Stimulated activated CD4-positive, alpha-beta T cell treated with anti-CD3 and anti-CD28 coated beads, Interleukin-15, amount 100 ng/mL, for 1 hour (primary cell): ENCODE measurements at places on chromosomes 5 and 9.
A peak's percentile ranks its signal among the peaks of the same experiment; 100 is the strongest.

- no peak for DNase-seq
These were observed 46.9 kb upstream of the RGS7BP start for GRCh38 chr5:64458948-64459347.

DNA sequence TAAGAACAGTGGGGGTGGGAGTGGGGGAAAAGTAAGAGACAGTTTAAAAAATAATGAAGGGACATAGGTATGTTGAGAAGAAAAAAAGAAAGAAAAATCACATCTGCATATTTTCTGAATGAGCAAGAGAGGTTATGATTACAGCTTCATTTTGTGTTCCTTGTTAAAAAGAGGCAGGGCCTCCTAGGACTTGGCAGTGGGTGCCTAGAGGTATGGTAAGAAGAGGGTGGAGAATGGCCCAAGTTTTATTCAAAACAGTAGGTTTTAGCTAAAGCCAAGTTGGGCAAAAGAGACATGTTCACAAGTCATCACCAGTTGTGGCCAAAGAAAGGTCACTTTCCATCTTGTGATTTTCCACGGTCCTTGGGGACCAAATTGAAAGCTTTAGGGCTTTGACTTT lies 643.4 kb downstream of the CCDC171 start:
- DNase-seq = no peak

DNA sequence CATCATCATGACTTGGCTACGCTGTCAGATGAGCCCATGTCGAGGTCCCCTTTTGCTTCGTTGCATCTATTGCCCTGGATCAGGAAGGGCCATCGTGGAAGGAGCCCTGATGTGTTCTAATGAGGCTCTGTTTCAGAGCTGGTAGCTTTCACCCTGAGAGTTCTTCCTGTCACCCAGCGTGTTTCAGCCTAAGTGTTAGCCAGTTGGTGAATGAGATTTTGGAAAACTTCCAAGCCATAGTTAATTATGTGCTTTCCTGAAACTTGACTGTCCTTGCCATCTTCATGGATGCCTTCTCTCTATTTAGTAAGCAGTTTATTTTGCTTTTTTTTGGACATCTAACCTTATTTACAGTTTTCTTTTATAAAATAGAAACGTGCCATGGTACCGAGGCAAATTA lies 1695.4 kb upstream of the WWC1 start:
- DNase-seq = no peak

DNA sequence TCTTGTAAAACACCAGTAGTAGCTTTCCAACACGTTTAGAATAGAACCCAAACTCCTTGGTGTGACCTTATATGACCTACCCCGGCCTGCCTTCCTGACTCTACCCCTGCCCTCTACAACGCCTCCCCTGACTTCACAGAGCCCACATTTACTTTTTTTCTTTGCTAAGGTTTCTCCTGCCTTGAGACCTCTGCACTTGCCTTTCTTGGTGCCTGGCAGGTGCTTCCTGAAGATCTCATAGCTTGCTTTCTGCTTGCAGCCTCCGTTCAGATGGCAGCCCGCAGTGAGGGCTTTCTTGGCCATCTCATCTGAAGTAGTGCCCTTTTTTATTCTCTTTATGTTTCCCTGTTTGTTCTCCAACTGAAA lies 24.3 kb downstream of the NUP214 start:
- DNase-seq = no peak

DNA sequence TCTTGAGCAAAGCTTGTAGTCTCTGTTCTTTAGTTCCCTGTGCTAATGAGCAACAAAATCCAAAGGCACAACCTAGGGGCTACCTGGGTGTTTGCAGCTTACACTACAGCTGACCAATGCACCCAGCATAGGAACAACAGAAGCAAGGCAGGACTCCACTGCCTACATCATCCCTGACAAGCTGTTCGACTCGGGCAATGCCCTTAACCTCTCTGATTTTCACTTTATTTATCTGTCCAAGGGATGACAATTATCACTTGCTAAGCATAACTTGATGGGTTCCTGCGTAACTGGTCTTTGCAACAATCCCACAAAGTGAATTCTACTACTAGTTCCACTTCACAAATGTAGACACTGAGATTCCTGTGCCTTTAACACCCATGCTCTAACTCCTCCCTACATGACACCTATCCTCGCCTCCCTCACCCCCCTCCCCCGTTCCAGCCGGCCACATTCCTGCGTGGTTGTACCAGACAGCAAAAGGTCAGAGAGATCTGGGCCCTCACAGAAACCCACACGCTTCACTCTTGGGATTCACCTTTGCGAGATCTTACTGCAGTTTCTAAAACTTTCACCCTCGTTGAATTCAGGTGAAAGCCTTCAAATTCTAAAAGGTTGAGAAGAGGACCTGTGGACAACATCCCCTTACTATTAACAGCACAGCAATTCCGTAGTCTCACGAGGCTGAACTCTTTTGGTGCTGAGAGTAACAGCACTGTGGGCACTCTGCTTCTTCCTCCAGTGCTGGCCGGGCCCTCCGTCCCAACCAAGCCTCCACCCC lies 995 bp downstream of the IPPK start:
- DNase-seq = no peak

GRCh38 chr5:56569566-56569965 lies 245.8 kb upstream of the MAP3K1 start:
- no peak for DNase-seq

GRCh38 chr5:41903382-41903891 lies 707 bp upstream of the RIMOC1 start:
- no peak for DNase-seq

DNA sequence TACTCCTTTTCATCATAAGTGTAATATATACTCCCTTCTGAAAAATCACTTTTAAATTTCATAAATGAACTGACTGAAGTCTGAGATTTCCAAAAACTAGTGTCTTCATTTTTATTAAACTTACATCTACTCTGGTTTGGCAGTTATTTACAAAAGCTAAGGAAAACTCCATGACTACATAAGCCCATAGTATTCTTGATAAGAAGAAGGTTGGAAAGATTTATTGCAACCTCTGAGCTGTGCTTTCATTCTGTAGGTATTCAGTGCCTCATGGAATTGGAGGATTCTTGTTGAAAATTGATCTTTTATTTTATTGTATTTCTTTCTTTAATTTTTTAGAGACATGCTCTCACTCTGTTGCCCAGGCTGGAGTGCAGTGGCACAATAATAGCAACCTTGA lies 41.7 kb downstream of the GNAQ start:
- no peak for DNase-seq

- no peak for DNase-seq
These were observed 54.3 kb downstream of the ASS1 start for GRCh38 chr9:130498918-130499698.

GRCh38 chr5:89036704-89037489 lies 153.9 kb upstream of the MEF2C start:
- DNase-seq = no peak

DNA sequence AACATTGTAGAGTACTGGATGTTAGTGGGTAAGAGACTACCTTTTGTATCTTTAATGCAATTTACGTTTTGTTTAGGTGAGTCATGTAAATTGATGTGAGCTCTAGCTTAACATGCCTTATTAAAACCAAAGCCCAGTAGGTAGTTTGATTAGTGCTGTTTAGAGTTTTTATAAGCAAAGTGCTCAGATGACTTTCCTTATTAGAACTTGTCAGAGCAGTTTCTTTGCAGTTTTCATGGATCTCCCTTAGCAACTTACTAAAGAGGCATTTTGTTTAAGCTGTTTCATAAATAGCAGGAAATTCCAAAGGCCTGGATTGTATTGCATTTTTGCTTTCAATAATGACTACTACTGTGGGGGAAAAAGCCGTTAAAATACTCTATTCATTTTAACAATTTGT lies 14.5 kb downstream of the ZSWIM6 start:
- DNase-seq = no peak

DNA sequence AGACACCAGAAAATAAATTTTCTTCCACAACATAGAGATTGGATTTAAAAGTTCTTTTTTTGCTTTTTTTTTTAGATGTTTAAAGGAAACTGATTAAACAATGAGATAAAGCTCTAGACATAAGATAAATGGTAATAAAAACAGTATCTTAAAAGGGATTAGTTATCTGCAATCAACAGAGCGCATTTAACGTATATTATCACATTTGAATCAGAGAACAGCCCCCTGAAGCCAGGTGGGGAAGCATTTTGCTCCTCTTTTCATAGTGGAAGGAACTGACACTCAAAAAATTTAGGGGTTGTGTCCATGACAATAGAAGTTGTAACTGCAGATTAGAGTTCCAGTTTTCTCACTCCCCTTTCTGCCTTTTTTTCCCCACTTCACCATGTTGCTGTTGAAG lies 367.6 kb downstream of the SPATA31D1 start:
- no peak for DNase-seq

GRCh38 chr5:115480271-115480670 lies 64.3 kb downstream of the FEM1C start:
- DNase-seq = no peak

- no peak for DNase-seq
These were observed 1.5 kb downstream of the EGFL7 start for GRCh38 chr9:136664000-136664915.

- no peak for DNase-seq
These were observed 93.0 kb downstream of the PRDM6 start for GRCh38 chr5:123182072-123182471.

DNA sequence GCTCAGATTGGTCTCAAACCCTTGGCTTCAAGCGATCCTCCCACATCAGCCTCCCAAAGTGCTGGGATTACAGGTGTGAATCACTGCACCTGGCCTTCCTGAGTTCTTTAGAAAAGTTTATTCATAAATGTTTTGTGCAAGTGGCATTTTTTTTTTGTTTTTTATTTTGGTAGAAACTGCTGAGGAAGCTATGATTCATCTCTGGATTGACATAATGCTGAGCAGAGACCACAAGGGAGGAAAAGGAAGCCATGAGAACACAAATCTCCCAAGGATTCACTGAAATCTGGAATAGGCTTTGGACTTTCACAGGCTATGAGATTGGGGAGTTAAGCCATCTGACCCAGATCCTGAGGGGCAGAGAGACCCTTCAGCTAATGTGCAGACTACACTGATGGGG lies 3.4 kb upstream of the SLC46A2 start:
- DNase-seq = no peak

GRCh38 chr5:852431-853401 lies 1.9 kb upstream of the ZDHHC11 start:
- DNase-seq = no peak

GRCh38 chr9:105187781-105188180 lies 56.7 kb upstream of the SLC44A1 start:
- no peak for DNase-seq

GRCh38 chr9:123169926-123170325 lies 98.5 kb downstream of the STRBP start:
- DNase-seq = no peak

DNA sequence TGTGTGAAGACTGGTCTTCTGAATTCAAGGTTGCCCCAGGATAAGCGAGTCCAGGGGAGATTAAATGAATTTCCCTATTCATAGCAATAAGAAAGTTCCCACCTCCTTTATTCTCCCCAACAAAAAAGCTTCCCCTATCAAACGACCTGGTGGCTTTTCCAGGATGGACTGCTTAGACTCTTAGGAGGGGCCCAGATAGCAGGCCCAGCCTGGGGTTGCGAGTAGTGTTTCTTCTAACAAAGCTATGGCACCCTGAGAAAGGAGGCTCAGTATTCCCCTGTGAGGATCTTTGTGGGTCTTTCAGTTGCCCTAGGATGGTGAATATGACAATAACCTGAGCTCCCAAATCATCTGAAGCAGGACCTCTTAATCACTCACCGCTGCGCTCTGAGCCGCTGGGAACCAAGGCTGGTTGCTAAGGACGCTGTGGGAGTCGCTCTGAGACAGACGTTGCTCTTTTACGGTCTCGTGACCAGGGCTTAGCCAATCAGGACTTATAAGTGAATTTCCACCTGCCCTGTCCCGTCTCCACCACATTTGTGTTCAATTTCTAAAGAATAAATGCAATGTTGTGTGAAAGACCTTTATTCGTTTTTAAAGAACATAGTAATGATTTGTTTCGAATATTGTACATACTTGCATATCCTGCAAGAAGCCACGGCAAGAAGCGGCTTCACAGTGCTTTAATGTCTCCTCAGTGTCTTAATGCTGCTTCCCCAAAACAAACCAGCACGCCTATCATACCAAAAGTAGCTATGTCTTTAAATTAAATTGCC lies at the start of gene TMEM232:
Gene TMEM232, minus strand, starts transcription at position 423 of the 776 bp plus-strand sequence. CDS start 59,319 bp downstream, outside the sequence.
- peak; percentile 37 for DNase-seq

DNA sequence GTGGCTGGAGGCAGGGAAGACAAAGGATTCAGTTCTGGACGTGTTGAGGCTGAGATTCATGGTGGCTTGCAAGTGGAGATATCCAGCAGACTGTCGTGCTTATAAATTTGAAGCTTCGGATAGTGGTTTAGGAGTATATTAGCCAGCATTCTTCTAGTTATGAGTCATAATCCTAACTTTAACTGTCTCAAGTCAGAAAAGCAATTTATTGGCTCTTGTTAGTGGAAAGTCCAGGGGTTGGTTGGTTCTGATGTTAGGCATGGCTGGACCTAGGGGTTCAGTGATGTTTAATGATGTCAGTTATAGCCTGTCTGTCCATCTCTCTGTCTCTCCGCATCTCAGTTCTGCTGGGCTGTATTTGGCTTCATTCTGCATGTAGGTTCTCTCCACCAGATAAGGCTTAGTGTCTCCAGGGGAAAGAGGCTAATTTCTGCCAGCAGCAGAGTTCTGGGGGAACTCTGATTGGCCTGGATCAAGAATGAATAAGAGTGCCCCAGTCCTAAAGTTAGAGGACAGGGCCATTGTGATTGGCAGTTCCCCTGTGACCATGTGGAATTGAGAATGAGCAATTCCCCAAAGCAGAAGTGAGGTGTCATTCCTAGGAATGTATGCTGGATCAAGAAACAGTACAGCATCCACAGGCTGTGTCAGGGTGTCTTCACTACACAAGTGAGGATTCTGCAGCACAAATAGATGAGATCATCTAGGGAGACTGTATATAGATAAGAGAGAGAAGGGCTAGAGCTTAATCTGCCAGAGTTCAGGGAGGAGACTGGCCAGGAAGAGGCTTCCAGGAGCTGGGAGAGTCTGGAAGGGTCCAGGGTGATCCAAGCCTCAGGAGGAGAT lies 72.9 kb upstream of the SHB start:
- no peak for DNase-seq

- no peak for DNase-seq
These were observed 372.1 kb downstream of the NTRK2 start for GRCh38 chr9:85041466-85042137.

- no peak for DNase-seq
These were observed 121.7 kb downstream of the ANKRD18B start for GRCh38 chr9:33645706-33646105.

GRCh38 chr5:59845730-59846129 lies 47.8 kb downstream of the PDE4D start:
- DNase-seq = no peak

- DNase-seq = no peak
These were observed 3.7 kb downstream of the NR4A3 start for GRCh38 chr9:99825172-99826046.

GRCh38 chr5:139451878-139452660 lies 10.5 kb downstream of the ECSCR start:
- DNase-seq = no peak

DNA sequence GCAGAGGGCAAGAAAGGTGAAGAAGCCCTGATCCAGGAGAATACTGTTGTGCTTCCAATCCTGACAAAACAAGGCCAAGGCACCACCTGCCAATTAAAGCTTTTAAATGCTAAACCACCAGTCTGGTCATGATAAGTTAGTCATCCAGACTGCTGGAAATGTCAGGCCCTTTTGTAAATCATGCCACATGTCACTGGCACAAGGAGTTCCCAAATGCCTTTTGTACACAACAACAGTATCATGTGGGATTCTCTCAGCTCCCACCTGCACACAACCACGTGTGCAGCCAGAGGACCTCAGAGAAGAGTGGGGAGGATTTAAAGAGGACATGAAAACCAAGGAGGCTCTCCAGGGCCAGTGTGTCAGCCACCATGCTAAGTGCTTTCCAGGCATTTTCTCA lies 99.3 kb downstream of the CDK5RAP2 start:
- no peak for DNase-seq
